Activated T-helper 1 cell treated with Interleukin-2 at 50 U/mL for 16 hours (primary cell): ENCODE measurements at places on chromosomes 13 and 19.

- DNase-seq = no peak
These were observed 84.6 kb upstream of the FREM2 start for GRCh38 chr13:38602266-38602665.

GRCh38 chr13:73993661-73994060, 140.5 kb downstream of the KLF12 start:
- no peak for DNase-seq

- DNase-seq = no peak
These were observed 19.4 kb upstream of the EIF3G start for GRCh38 chr19:10138879-10139795.

- DNase-seq = no peak
These were observed 6.3 kb upstream of the RXFP2 start for GRCh38 chr13:31733066-31733465.

DNA sequence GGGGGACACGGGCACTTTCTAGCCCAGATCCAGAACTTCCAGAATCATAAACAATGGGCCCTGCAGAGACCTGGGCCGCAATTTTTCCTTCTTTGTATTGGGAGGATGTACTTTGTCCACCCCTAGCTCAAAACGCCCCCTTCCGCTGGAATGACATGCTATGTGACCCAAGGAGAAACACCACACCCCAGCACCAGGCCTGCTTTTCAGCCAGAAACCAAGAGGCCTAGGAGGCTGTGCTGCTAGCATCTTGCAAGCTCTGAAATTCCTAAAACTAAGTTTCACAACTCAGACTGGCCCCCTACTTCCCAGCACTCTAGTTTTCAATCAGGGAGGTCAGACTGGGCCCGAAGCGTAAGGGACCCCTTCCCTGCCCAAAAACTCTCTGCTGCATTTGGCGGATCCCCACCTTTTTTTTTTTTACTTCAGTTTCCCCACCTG, 538 bp downstream of the LSM4 start:
- no peak for DNase-seq

- no peak for DNase-seq
These were observed 705 bp downstream of the STXBP2 start for GRCh38 chr19:7637374-7638256.
